Stimulated activated CD8-positive, alpha-beta memory T cell treated with anti-CD3 and anti-CD28 coated beads, Interleukin-2, amount 100 ng/mL, for 1 hour (primary cell): ENCODE measurements at places on chromosomes 3 and 15.

DNA sequence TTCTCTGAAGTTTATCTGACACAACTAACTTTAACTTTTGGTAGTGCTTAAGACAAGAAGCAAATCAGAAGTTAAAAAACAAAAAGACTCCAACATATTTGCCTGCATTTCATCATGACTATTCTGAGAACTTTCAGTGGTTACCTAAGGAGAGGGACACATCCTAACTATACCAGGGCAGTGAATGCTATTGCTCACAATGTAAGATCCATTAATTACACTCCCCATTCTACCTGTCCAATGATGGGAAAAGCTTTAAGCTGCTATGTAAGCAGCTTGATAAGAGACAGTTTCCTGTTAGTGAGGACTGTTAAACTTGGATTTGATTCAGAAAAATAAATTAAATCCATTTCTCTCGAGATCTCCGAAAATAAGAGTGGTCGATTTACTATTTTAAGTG, 37.5 kb downstream of the SERPINI1 start:
- DNase-seq: no peak

DNA sequence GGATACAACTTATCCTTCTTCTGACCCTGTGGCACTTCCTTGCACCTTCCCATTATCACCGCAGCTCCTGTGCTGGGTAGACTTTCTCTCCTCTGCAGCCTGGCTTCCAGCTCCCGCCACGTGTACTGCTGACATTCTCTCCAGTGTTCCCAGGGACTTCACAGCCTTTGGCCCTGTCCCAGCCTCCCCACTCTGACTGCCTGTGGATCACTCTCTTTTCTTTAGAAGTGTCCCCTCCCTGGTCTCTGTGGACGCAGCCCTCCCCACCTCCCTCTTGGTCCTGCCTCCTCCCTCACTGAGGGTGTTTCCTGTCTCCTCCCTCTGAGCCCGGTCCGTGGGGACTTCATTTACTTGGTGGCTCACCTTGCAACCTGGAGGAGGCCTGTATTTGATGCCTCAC, 17.4 kb downstream of the PDIA5 start:
- DNase-seq: no peak

GRCh38 chr15:27328608-27329007, 357.6 kb downstream of the GABRG3 start:
- no peak for DNase-seq

GRCh38 chr3:111506435-111506834, 35.6 kb upstream of the CD96 start:
- no peak for DNase-seq

GRCh38 chr3:144394032-144394431, 422.4 kb downstream of the DIPK2A start:
- DNase-seq: no peak

DNA sequence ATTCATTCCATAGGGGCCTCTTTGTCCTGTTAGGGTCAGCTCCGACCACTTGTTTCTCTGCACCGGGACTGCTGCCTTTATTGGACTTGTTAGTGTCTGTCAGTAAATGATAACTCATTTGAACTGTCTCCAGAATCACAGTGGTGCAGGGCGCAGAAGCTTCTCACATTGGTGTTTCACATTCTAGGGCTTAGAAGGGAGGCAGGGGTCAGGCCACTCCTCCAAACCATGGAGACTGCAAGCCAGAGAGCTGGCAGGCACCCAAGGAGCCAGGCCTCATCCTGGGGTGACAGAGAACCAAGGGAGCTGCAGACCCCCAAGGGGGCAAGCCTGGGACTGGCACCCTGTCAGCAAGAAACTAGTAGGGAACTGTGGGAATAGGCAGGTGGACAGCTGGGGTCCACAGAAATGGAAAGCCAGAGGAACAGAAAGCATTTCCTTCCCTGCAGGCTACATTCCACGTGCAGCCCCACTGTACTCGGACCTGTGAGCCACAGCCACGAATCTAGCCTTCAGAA, 49.1 kb downstream of the CCNL1 start:
- DNase-seq: no peak
